ENCODE measurements at places on chromosomes 12 and 14.

- DNase-seq = no peak
These were observed 15.8 kb downstream of the DTD2 start for GRCh38 chr14:31441273-31442111.

GRCh38 chr14:95664066-95664465 lies 22.2 kb upstream of the TCL1B start:
- DNase-seq = no peak

DNA sequence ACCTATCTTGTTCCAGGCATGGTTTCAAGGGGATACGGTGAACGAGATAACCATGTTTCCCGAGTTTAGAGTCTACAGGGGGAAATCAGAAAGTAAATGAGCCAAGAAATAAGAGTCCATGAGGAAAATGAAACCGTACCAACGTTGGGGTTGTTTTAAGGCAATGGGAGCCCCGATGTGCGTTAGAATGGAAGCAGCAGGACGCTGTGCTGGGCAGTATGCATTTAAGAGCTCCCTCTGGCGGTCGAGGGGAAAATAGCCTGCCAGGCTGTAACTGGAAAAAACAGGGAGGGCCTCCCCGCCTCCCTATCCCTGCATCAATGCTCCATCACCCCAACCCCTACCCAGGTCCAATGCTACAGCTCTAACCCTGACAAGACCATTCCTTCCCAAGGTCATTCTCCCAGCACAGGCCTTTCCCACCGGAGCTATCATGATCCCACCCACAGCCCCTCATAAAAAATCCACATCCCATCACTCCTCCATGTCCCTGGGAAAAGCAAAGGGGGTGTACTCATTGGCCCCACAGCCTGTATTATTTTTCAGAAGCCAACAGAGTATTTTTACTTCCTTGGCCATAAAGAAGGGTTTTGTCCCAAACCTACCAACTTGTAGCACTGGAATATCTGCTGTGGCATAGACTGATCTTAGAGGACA lies 226.3 kb upstream of the NOS1 start:
- no peak for DNase-seq

- DNase-seq = no peak
These were observed 1096.8 kb downstream of the LRFN5 start for GRCh38 chr14:42703501-42703900.

- no peak for DNase-seq
These were observed 5.2 kb upstream of the FOS start for GRCh38 chr14:75273272-75274049.

DNA sequence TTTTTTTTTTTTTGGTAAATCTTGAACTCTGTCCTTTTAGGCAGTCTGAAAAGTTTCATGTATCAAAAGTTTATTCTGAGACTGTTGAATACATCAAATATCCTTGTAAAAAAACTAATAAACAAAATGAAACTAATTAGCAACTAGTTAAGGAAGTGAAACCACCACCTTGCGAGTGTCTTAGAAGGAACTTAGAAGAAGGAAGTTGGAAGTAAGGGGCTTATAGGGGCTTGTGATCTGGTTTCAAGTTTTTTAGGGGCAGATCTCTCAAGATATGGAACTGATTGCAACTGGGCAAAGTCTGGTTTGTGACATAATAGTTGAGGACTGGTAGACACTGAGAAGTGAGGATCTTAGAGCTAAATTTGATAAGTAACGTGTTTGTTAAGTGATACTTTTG lies 748.8 kb downstream of the C12orf50 start:
- no peak for DNase-seq

DNA sequence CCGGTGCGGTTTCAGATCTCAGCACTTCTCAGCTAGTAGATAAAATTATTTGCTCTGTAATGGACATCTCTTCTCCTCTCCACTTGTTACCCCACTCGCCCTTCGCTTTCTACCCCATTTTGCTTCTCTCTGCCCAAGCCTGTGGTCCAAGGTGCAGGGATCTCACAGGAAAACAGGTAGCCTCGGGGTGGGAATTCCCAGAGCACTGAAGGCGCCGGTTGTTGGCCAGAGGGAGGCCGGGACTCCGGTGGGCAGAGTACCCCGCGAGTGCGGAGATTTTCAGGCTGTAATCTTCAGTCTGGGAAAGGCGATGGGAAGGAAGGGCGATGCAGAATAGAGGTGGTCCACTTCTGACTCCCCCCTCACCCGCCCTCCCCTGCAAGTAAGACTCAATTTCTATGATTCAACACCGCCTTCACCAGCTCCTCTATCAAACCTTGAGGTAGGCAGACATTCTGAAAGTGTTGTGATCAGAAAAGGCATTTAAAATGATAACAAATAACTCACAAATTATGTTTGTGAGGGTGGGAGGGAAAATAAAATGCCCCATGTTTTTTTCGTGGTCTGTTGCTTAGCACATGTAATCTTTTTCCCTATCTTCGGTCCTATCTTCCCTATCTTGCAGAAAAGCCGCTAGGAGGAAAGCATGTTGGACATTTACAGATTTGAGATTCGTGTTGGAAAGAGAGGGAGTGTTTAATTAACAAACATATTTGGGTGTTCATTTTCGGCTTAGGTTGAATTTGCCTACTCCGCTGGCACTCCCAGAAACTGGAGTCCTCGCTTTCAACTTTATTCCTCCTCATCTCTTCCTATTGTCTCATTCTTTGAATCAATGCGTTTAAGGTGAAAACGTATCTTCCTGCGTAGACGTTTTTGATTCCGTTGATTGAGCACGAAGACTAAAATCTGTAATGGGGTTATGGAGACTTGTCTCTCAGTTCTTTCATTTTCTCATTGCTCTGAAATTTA lies 8.5 kb downstream of the FOXG1 start:
- DNase-seq = no peak

GRCh38 chr12:92000597-92000996 lies 145.0 kb downstream of the BTG1 start:
- DNase-seq = no peak

DNA sequence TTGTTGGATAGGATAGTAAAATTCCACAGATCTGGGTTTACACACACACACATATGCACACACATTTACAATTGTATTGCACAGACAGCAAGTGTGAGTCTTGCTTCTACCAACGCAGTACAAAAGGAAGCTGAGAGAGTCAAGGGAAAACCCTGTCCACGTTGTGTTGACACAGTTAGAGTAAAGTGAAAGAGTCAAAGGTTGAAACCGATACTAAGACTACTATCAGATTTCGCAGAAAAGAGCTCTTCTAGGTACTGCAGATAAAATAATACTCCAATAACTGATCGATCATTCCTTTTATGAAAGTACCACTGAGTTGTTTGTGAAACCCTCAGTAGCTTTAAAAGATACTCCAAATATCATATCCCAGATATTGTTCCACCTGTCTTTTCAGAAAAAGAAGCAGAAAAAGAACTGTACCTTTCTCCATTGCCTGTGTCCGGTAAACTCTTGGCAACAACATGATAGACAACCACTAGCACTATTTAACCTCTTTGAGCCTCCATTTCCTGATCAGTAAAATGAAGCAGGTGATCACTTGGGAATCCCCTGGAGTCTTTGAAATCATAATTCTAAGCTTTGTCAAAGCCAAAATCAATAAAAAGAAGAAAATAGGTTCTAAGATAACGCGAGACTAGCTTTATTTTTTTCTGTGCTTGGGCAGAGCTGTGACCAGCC lies 224.6 kb upstream of the FOXN3 start:
- DNase-seq = no peak

- no peak for DNase-seq
These were observed 87.2 kb downstream of the ZFC3H1 start for GRCh38 chr12:71576496-71576895.

- no peak for DNase-seq
These were observed 14.2 kb upstream of the OS9 start for GRCh38 chr12:57679697-57680096.

- no peak for DNase-seq
These were observed 118.0 kb upstream of the NPAS3 start for GRCh38 chr14:32820682-32821081.

GRCh38 chr12:106120519-106121105 lies 18.1 kb downstream of the NUAK1 start:
- no peak for DNase-seq

GRCh38 chr14:102901633-102902032 lies 20.8 kb upstream of the AMN start:
- no peak for DNase-seq

- DNase-seq = no peak
These were observed 11.6 kb downstream of the POMT2 start for GRCh38 chr14:77309131-77309530.

DNA sequence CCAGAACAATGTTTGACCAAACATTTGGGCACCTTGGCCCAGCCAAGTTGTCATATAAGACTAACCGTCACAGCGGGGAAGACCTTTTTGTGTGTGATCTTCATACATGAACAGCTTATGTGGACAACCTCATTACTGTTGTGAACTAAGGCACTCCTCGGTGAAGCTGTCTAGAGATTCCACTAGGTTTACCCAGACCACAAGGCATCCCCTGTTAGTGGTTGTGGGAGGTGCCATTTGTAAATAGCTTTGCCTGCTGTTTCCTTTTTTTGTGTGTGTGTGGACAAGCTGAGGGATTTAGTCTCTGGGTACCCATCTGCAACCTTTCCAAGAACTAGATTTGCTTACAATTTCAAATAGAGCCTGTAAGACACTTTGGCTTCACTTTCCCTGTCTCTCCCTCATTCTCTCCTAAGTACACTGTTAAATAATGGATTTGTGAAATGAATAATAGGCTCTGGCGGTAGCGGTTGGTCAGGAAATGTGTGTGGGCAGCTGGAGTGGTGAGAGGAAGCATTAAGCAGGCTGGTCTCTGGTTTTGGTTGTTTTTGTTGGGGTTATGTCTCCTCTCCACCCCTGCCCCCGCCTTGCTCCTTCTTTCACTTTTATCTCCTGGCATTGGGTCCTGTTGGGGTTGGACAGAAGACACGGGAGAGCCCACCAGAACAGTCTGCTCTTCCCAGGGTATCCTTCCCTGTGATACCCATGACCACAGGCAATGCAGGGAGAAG lies 727.6 kb downstream of the VRK1 start:
- no peak for DNase-seq

DNA sequence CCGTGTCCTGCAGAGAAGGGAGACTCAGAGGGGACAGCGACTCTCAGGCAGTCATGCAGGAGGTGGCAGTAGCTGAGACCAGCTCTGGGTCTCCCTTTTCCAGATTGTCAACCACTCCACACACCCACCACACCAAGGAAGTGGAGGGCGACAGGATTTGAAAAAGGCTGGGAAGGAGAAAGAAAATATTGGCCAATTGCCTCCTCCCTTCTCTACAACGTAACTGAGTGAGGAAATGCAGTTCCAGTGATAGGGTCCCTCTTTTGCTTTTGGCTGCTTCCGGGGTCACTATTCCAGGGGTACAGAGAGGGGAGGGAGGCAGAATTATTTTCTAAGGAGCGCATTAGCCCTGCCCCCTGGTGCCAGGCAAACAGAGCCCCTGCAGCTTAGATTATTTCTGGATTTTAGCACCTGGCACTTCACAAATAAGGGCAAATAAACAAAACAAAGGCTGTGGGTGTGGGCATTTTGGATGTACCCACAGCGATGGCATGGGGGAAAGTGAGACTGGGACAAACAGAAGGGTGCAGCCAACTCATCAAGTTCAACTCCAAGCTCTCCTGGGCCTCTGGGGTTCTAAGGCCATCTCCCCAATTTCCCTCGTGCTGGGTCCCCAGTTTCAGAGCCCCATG lies 20.4 kb downstream of the ASB2 start:
- no peak for DNase-seq

GRCh38 chr12:93676408-93677194 lies 574 bp upstream of the CRADD start:
- no peak for DNase-seq

GRCh38 chr12:90729736-90730135 lies 225.2 kb downstream of the CCER1 start:
- DNase-seq = no peak

DNA sequence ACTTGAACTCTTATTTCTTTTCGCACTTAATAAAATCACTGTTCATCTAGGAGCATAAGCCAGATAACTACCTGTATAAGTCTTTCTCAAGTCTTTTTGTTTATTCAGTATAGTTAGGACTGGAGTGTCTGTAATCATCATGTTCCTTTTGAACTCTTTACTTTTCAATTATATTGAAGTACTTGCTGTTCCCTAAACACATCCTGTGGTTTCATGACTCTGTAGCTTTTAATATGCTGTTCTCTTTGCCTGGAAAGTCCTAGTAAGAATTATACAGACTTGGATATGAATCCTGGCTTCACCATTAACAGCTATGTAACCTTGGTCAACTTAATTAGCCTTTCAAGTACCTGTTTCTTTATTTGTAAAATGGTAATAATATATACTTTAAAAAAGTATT lies 88.2 kb downstream of the CCDC91 start:
- no peak for DNase-seq

- no peak for DNase-seq
These were observed 140.2 kb downstream of the FUT8 start for GRCh38 chr14:65552724-65553123.

DNA sequence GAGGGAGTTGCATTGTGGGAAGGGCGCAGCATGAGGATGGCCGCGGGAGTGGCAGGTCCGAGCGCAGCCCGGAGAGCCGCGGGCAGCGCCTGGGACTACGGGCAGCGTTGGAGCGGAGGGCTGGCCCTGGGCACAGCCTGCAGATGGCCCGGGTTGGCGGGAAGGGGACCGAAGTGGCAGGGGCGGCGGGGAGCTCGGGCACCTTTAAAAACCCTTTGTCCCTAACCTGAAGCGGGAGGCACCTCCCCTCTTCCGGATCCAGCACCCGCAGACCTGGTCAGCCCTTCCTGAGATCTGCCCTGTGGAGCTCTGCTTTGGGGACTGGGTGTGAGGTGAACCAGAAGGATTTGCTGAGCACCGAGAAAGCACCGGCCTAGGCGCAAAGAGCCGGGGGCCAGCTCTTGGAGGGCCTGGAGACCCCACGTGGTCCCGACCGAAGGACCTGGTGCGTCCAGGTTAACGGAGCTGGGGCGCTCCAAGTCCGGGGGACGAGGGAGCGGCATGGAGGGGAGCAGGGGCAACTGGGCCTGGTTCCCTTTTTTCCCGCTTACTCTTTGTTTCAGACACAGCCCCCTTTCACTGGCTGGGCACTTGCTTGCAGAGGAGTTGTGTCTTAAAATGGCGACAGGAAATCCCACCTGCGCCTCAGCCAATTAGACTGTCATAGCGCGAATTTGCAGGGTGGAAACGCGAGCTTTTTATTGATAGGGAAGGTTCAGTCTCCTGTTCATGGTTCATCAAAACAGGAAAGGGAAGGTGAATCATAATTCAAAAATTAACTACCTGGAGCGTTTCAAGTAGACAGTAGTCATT lies 792 bp upstream of the SLC38A1 start:
- no peak for DNase-seq

GRCh38 chr12:89185181-89185580 lies 167.1 kb downstream of the DUSP6 start:
- no peak for DNase-seq

GRCh38 chr14:79643132-79643531 lies 568.2 kb downstream of the DIO2 start:
- no peak for DNase-seq

DNA sequence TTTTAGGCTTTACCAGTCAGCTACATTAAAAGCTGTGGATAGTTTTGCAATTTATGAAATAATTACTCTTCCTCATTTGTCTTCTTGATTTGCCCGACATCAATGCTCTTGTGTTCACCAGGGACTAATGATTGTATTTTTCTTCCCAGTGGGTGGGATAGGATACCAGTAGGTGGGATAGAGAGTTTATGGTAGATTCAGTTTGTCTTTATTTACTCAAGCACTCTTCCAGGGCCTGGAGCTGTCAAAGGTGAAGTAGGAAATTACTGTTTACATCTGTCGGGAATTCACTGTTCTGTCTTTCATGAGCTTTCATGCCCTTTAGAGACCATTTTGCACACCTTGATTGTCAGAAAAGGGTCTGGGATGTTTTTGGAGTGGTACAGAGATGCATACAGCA lies 36.6 kb downstream of the ETV6 start:
- DNase-seq = no peak

GRCh38 chr14:68143341-68143841 lies 323.8 kb downstream of the RAD51B start:
- DNase-seq = no peak

All from AG04450 (cell line).